ENCODE measurements at places on chromosomes 3 and 15.

- DNase-seq = no peak
Measured at GRCh38 chr15:31303726-31304648, 22.6 kb upstream of the KLF13 start.

GRCh38 chr15:81274255-81274654, 49.7 kb downstream of the STARD5 start:
- DNase-seq = no peak

DNA sequence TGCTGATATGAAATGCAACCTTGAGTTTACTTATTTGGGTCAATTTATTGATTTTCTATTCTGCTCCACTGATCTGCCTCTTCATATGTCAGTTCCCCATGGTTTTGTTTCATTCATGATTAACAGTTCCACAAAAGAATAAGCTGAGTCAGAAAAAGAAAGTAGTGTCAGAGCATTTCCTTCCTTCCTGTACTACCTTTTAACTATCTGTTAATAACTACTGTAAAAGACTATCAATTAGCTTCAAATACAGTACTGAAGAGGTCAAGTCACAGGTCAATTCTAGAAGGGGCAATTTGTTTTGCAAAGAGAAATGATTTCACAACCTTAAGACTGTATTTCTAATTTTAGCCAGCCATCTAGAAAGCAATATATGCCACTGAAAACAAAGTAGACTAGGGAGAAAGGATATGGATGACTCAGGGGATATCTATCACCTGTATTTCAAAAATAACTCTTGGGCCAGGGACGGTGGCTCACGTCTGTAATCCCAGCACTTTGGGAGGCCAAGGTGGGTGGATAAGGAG, 129.5 kb downstream of the TFDP2 start:
- DNase-seq = no peak

DNA sequence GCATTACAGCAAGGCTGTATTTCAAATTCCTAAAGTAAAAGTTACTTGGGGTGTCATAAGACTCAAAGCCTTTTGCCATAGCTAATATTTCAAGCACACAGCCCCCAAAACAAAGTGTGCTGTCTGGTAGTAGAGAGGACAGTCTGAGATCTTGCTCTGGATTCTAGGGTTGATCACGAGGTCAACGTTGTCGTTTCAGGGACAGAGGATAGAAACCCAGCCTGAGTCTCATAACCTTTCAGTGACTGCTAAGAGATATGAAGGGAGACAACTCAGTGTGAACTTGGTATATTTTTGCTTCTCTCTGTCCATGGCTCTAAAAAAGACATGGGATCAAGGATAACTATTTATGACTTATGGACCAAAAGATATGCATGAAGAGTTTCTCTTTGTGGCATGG, 25.6 kb upstream of the MINDY4B start:
- DNase-seq = no peak

GRCh38 chr3:105553851-105554250, 187.1 kb downstream of the ALCAM start:
- no peak for DNase-seq

DNA sequence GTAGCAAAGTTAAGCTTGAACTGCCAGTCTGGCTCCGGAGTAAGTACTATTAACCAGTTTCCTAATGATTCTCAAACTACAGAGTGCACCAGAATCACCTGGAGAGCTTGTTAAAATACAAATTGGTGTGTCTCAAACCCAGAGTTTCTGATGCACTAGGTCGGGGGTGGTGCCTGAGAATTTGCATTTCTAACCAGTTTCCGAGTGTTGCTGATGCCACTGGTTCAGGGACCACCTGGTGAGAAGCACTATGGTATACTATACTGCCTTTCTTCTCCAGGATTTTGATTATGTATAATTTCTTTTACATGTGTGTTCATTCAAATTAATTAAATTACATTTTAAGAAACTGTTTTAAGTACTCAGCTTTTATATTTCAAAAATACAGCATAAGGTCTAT, 48.8 kb upstream of the PLSCR5 start:
- no peak for DNase-seq

DNA sequence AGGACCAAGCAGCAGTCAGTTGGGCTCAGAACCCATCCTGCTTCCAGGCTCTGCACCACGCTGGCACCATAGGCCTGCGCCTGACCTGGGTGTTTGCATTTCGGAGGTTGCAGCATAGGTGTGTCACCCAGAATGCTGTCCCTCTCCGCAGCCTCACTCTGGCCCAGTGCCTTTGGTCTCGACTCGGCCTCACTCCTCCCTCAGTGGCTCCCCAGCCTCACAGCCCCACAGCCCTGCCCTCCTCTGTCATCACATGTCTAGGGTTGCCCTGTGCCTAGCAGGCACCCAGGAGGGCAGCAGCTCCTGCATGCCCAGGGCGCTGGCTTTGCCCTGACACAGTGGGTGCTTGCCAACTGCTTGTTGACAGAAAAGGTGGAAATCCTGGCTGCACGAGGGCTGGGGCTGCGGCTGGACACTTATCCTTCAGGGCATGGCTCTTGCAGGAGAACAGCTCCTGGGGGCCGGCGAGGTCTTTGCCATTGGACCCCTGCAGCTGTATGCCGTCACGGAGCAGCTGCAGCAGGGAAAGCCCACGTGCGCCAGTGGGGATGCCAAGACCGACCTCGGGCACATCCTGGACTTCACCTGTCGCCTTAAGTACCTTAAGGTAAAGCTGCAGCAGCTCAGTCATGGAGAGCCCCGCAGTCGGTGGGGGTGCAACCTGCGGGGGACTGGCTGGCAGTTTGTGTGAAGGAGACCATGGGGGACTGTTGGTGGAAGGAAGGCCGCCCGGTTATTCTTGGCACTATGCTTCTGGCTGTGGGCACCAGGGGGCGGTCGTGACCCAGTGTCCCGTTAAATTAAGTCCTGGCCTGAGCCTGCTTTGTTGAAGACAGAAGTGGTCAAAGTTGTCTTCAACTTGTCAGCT, 16.2 kb downstream of the NISCH start:
- no peak for DNase-seq

DNA sequence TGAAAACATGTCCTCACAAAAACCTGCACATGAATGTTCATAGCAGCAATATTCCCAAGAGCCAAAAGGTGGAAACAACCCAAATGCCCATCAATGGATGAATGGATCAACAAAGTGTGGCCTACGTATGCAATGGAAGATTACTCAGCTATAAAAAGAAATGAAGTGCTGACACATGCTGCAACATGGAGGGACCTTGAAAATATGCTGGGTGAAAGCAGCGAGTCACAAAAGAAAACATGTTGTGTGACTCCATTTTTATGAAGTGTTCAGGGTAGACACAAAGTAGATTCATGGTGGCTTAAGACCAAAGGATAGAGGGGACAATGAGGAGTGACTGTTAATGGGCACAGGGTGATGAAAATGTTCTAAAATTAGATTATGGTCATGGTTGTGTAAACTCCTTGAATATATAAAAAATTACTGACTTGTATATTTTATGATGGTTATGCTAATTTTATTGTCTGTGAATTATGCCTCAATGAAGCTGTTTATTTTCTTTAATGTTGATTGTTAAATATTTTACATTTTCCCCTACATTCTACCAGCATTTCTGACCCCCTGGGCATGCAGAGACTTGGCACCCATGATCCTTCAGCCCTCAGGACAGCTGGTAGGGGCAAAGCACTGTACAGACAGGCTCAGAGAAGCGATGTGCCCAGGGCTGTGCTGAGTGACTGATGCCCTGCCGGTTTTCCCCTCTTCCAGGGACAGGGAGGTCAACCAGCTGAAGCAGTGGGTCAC, 37.8 kb downstream of the CFAP100 start:
- no peak for DNase-seq

- DNase-seq = no peak
Measured at GRCh38 chr3:45719655-45720487, 30.7 kb downstream of the SACM1L start.

DNA sequence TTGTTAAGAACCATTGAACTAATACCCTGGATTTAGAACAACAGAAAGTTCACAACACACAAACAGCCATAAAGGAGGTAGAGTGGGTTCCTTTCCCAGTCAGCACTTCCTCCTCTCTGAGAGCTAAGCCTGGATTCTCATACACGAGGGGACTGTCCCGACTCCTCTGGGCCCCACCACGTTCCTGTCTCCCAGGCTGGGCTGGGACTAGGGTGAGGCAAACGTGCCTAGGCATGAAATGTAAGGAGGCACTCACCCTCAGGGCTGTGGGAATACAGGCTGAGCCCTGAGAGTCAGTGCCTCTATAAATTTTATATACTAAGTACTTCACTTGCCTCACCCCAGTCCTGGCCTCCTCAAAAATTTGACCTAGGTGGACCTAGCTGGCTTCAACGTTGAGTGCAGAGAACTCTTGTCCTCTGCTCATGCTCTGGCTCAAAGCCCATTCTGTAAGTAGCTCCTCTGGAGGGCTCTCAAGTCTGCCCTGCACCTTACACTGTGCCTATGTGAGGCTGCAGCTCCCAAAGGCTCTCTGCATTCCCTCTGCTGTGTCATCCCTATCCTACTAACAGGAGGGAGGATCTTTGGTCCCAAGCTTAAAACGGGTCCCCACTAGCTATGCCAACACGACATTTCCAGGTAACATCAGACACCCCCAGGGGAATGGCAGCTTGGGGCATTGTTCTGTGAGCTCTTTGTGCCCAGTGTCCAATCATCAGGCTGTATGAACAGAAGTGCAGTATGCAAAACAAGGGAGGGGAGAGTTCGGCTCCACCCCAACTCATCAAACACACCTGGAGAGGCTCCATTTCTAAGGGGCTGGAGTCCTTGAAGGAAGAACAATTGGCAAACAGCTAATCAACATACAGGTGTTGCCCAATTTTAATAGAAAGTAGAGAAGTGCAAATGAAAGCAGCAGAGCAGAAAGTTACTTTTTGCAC, 233.2 kb downstream of the RPLP1 start:
- no peak for DNase-seq

DNA sequence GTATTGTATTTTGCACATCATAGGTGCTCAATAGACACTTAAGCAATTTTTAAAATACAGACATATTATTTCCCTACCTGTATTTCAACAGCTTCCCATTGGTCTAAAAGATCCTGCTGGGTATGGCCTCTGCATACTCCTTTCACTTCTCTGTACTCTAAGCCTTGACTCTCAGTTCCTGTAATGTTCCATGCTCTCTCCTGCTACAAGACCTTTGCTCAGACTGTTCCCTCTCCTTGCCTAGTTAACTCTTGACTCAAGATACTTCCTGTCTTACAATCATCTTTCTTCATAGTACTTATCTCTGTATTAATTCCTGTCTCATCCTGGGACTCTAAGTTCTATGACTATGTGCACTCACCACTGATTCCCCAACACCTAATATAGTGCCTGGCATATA, 1.7 kb downstream of the SCN11A start:
- no peak for DNase-seq

GRCh38 chr3:185282696-185283373, 29.0 kb upstream of the EHHADH start:
- peak; percentile 86 for DNase-seq

- no peak for DNase-seq
Measured at GRCh38 chr3:11635680-11636393, 7.9 kb downstream of the VGLL4 start.

DNA sequence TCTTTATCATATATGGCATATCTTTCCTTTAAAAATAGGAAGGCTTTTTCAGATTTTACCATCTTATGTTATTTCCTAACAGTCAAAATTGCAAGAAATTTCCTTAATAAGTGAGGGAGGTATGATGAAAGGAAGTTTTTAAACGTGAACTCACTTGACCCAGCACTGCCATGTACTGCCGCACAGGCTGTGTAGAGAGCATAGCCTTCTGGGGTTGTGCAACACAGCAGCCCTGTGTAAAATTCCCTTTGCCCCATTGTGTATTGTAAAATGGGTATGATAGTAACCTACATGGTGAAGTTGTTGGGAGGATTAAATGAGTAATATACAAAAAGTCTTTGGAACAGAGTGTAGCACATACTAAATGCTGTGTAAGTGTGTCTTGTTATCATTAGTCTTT, 78.6 kb downstream of the PEX5L start:
- DNase-seq = no peak

GRCh38 chr3:96416549-96417255, 397.7 kb upstream of the EPHA6 start:
- no peak for DNase-seq

DNA sequence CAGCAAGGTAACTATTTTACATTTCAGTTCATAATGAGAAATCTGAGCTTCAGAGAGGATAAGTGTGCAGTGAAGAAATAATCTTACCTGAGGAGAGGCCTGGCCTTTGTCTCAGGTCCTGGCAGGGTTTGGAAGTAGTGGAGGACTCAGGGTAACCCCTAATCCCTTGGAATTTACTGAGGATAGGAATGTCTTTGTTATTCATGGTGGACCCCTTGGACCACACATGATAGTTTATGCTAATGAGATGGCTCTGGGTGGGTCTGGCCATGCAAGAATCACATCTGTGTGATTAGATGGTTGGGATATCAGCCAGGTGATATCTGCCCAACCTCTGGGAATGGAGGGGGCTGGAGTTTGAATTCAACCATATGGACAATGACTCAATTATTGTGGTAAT, 65.0 kb upstream of the DAZL start:
- DNase-seq = no peak

GRCh38 chr3:45487508-45487907, 99.1 kb downstream of the LARS2 start:
- DNase-seq = no peak

GRCh38 chr3:22106213-22106896, 355.3 kb upstream of the ZNF385D start:
- DNase-seq = no peak

DNA sequence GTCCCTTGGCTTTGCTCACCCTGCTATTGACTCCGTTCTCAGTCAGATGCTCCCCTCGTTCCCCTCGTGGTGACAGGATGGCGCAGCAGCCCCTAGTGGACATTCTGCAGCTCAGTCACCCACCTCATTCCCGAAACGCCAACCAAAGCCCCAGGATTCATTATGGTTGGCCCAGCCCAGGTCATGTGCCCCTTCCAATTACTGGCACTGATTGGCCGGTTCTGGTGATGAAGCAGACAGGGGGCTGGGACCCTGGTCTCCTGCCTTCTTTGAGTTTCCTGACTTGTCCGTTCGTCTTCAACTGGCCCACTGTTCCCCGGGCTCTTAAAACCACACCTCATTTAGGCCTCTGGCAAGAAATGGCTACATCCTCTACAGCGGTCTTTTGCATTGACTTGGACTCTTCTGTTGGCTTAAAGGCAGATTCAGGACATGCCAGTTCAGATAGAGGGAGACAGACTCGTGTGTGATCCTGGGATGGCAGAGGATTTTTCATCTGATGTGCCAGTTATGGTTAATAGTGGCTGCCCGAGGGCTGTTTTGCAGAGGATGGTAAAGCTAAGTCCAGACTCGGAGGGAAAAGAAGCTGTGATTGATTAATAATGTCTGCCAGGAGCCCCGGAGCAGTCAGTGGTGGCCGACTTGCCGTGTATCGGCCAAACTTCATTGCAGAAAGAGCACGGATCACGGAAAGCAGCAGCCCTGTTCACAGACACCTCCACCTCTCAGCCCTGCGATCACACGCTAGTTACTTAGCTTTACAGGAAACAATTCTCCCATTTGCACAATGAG, 37.8 kb downstream of the LSM3 start:
- peak; percentile 20 for DNase-seq

GRCh38 chr3:142115867-142116668, 33.3 kb downstream of the TFDP2 start:
- DNase-seq = no peak

All from stimulated activated CD4-positive, alpha-beta T cell treated with anti-CD3 and anti-CD28 coated beads, TNF-alpha, amount 100 ng/mL, for 48 hours (primary cell).